Activated CD8-positive, alpha-beta memory T cell treated with anti-CD3 and anti-CD28 coated beads, Interleukin-2, amount 10 ng/mL, durations not matched to agents 7 days and 5 days (primary cell): ENCODE measurements at places on chromosomes 16 and 17. TPM values are rescaled to one million over a fixed set of nuclear protein-coding genes. Genes with fewer than 3 reads are reported as not detected.

DNA sequence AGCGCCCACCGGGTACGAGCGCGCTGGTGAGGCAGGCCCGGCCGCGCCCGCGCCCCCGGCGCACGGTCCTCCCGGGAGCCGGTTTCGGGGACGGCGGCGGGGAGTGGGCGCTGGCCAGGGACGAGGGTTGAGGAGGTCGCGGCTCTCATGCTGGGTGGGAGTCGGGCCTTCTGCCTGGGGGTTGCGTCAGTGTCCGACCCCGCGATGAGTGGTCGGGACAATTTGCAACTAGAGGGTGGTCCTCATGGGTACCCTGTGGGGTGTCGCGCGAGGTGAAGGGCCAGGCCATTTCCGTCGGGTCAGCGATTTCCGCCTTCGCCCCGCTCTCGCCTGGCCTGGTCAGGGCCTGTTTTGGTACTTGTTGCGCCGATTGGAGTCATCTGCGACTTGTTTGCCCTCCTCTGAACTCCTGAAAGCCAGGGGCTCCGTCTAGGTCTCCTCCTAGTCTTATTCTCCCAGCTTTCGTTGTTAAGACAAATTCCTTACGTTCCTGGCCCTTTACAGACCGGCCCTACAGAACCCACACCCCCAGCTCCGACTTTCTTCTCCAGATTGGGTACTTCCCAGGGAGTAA is 14.9 kb downstream of the NAA60 start:
- peak overlapping the region; percentile 91 for H3K27ac ChIP-seq
- H3K4me3 ChIP-seq: peak overlapping the region; percentile 91
- H3K4me1 ChIP-seq: peaks cover 51% of the 10 kb centered on the region
- no peaks in the 10 kb centered on the region for H3K27me3 ChIP-seq
- DNase-seq: no peak
- H3K36me3 ChIP-seq: peaks cover 4% of the 10 kb centered on the region

Gene CDRT15L2
- total RNA-seq: not detected

Gene FBXW10
- total RNA-seq: not detected

DNA sequence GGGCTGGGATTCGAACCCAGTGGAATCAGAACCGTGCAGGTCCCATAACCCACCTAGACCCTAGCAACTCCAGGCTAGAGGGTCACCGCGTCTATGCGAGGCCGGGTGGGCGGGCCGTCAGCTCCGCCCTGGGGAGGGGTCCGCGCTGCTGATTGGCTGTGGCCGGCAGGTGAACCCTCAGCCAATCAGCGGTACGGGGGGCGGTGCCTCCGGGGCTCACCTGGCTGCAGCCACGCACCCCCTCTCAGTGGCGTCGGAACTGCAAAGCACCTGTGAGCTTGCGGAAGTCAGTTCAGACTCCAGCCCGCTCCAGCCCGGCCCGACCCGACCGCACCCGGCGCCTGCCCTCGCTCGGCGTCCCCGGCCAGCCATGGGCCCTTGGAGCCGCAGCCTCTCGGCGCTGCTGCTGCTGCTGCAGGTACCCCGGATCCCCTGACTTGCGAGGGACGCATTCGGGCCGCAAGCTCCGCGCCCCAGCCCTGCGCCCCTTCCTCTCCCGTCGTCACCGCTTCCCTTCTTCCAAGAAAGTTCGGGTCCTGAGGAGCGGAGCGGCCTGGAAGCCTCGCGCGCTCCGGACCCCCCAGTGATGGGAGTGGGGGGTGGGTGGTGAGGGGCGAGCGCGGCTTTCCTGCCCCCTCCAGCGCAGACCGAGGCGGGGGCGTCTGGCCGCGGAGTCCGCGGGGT is at the start of gene CDH1:
Gene CDH1, plus strand, starts transcription at position 247 of the 684 bp plus-strand sequence. Its CDS starts 124 bp downstream, at position 371.
- H3K27ac ChIP-seq: no peak within 1 kb of the TSS
- H3K4me1 ChIP-seq: peaks cover 2% of the 10 kb centered on the region
- peaks cover 50% of the 10 kb centered on the region for H3K27me3 ChIP-seq
- peaks cover 3% of the 10 kb centered on the region for H3K36me3 ChIP-seq
- DNase-seq: no peak
- H3K4me3 ChIP-seq: peak within 1 kb of the TSS; percentile 26

Gene CNGB1
- not detected for total RNA-seq

DNA sequence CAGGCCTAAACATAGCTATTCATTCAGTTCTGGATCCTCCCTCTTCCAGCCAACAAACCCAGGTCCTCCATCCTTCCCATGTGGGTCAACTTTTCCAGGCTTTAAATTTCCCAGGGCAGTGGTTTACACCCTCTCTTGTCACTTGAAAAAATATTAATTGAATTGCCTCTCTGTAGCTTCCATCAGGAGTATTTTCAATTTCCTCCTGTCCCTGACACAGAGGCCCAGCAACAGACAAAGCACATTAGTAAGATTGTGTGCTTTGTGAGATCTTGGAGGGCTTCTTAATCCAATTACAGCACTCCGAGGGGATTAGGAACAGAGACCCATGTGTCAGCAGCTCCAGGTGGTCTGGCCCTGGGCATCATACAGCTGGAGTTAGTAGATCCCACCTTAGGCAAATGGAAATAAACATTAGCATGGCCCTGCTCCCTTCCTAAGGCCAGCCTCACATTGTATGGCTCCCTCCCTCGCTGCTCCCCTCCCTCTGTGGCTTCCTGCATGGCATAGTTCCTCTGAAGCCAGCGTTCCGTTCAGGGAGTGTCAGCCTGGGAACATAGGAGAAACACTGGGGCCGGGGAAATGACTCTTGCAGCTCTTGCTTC is 132.7 kb upstream of the HSBP1 start:
- H3K4me3 ChIP-seq: no peak overlapping the region
- no peaks in the 10 kb centered on the region for H3K4me1 ChIP-seq
- H3K27ac ChIP-seq: no peak overlapping the region
- no peak for DNase-seq
- no peaks in the 10 kb centered on the region for H3K27me3 ChIP-seq

DNA sequence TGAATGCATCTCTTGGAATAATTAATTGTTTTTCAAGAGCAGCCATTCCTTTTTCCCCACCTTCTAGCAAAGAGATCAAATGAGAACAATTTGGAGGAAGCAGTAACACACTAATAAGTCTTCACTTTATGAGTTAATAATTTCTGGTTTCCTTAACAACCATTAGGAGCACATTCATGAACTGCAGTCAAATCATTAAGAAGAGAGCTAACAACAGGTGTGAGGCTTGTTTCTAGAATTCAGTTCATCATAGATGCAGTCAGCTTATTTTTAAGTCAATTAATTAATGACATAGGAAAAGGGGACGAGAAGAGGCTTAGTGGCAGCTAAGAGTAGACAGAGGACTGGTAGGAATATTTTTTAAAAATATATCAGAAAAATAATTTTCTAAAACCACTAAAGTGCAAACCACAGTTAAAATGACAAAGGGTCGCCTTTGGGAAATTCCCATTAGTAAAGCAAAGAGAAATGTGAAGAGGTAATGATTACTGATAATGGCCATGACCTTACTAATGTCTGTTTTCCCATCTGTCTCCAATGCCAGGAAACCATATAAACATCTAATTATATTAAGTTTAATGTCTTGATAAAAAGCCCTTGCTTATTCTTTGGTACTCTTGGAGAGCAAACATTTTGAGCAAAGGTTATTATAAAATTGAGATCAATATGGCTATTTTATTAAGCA is 184.2 kb downstream of the KCNJ2 start:
- H3K27ac ChIP-seq: no peak overlapping the region
- no peaks in the 10 kb centered on the region for H3K4me1 ChIP-seq
- H3K27me3 ChIP-seq: no peaks in the 10 kb centered on the region
- no peak for DNase-seq

DNA sequence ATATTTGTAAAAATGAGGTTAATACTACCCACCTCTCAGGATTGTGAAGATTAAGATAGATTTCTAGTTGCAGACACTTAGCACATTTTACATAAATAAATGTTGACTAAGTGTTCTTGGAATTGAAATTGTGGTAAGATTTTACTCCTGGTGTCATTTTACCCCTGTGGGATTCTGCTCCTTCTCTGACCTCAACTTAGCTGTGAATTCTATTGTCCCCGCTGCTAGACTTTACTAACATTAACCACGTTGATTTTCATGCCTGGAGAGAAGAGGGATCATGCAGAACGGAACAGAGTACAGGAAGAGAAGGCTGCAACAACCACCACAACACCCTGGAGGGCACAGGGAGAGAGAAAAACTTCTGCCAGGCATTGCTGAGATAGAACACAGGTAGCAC is 2.1 kb upstream of the TOM1L1 start:
- H3K4me1 ChIP-seq: peaks cover 7% of the 10 kb centered on the region
- no peak overlapping the region for H3K4me3 ChIP-seq
- H3K27me3 ChIP-seq: peaks cover 52% of the 10 kb centered on the region

Gene KCNH4
- total RNA-seq: 0.56 TPM
